Activated CD4-positive, alpha-beta T cell treated with anti-CD3 and anti-CD28 coated beads, Interleukin-2, amount 10 ng/mL, durations not matched to agents 7 days and 5 days (primary cell): ENCODE measurements at places on chromosomes 11 and 22. TPM values are rescaled to one million over a fixed set of nuclear protein-coding genes. Genes with fewer than 3 reads are reported as not detected.

DNA sequence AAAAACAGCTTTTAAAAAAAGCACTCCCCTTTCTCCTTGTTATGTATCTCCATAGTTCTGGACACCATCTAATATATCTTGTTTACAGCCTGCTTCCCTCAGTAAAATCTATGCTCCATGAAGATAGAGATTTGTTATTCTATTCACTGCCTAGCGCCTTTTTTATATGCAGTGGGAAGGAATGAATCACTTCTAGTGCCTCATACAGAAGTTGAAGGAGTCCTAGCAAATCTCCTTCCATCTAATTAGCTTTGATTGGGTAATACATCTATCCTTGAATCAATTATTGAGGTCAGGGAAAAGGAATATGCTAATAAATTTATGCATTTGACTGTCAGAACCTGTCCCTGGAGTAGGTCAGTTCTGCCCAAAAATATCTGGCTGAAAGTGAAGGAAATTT lies 25.8 kb downstream of the SPA17 start:
- DNase-seq: no peak

DNA sequence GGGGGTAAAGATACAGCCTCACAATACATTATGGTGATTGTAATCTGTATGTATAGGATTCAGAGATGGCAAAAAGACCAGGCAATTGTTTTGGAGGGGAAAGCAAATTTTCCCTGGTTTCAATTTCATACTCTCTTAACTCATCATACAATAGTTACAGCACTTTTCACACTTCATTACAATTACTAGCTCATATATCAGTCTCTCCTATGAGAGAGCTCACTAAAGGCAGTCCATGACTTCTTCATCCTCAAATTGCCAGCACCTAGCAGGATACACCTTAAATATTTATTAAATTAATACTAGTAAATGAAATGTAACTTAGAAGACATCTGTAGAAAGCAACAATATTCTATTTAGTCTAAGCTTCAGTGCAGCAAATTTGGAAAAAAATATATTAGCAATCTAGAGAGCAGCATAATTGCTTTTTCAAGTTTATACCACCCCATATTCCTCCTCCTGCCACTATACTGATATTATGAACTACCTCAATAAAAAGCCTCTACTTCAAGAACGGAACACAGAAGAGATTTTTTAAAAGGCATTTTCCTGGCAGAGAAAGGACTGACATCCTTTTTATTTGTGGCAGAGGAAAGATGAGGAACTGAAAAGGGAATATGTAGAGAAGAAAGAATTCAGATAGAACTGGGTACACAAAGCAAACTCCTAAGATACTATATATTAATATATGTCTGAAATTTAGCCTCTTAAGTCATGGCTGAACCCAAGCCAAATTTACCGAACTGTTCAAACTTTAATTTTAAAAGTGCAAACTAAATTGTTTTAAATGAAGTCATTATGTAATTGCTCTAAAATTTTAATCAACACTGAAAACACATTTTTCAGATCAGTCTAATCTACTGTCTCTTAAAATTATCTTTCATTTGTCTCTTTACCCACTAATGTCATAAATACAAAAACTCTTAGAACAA lies 27.7 kb downstream of the PICALM start:
- no peak for DNase-seq

- DNase-seq: no peak
These were observed 127.0 kb downstream of the TRPC6 start for GRCh38 chr11:101456812-101457211.

GRCh38 chr11:80855426-80855825 lies 1414.6 kb upstream of the TENM4 start:
- no peak for DNase-seq

Gene NUP160
- total RNA-seq: 66.3 TPM

GRCh38 chr11:128244871-128245270 lies 342.5 kb downstream of the ETS1 start:
- no peak for DNase-seq

GRCh38 chr11:63641727-63642126 lies 27.5 kb upstream of the PLAAT3 start:
- DNase-seq: no peak

GRCh38 chr22:50274311-50274710 lies 4.1 kb upstream of the MAPK11 start:
- DNase-seq: peak; percentile 59
